Kidney capillary endothelial cell (primary cell): ENCODE measurements at places on chromosomes 7 and 10.

DNA sequence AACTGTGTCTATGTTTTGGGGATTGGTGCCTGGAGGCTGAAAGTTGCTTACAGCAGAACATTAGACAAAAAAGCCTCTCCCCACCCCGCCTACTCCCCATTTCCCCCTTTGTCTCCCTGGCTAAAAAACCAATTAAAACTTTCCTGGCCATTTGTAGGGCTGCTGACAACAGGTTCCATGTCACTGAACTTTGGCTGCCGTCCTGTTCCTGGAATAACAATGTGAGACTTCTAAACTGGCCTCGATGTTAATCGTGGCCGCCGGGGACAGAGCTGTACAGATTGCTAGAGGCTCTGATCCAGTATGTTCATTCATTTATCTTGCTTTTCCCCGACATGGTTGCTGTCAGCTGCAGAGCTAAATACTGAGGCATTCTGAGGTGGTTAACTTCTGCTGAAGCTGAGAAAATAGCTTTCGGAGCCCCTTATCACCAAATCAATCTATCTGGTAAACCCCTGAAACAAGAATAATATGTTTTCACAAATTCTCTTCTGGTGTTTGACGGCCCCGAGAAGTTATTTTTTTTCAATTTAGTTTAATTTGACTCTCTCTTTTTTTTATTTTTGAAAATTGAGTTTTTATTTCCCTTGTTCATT lies 271.6 kb downstream of the GFRA1 start:
- no peak for DNase-seq

- DNase-seq = no peak
Observed at GRCh38 chr7:5429253-5429856, 5.7 kb upstream of the TNRC18 start.

GRCh38 chr10:48480397-48481374 lies 124.2 kb downstream of the ARHGAP22 start:
- DNase-seq = no peak

DNA sequence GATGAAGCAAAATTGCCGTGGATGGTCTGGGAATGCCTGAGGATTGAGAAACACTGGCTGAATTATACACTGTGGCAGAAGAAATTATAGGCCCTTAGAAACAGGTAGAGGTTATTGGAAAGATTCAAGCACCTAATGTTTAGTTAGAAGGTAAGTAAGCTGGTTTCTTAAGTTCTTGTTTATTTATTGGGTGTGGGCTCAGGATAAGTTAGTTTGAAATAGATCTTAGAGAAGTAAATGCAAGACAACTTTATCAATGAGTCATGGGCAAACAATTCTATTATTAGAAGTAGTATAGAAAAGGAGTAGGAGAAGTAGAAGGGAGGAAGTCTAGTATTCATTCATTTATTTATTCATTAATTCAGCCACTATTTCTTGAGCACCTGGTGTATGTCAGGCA lies 96.5 kb downstream of the KAT6B start:
- DNase-seq = no peak

- no peak for DNase-seq
Observed at GRCh38 chr10:69359148-69359547, 57.6 kb downstream of the TACR2 start.

GRCh38 chr10:30833628-30833970 lies 198.1 kb downstream of the ZNF438 start:
- DNase-seq = no peak

- no peak for DNase-seq
Observed at GRCh38 chr10:3060481-3060889, 6.9 kb upstream of the PFKP start.

DNA sequence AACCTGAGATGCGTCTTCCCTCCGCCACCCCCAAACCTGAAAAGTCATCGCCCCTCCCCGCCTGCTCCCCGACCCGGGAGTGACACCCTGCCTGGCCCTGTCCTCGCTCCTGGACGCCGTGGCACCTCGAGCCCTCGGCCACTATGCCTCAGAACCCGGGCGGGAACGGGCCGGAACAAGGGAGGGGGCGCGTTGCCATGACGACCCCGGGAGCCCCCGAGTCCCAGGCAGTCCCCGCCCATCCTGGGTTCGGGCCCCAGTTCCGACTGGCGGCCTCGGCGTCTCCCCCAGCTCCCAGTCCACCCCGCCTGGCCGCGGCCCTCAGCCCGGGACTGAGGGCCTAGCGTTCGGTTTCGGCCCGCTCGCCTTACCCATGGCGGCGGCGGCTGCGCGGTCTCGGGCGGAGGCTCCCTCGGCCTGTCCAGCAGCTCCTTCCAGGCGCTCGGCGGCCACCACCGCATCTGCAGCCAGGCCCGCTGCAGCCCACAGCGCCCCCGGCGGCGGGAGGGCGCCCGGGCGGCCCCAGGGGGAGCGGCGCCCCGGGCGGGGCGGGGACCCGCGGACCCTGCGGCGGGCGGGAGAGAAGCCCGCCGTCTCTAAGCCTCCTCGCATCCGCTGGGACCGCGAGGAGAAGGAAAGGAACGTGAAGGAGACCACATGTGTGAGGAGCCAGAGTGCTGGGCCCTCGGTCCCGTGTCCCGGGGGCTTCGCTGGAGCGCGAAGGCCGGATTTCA lies at the start of gene RUFY2:
TSS of gene RUFY2 (minus strand) at position 463 of the 734 bp plus-strand sequence. CDS start at position 375, 88 bp downstream.
- DNase-seq = peak; percentile 66

GRCh38 chr10:12614177-12614995 lies 265.0 kb downstream of the CAMK1D start:
- DNase-seq = peak; percentile 57

GRCh38 chr10:95388109-95388471 lies 97.3 kb upstream of the PDLIM1 start:
- no peak for DNase-seq

GRCh38 chr7:77838929-77839491 lies 40.4 kb downstream of the PHTF2 start:
- no peak for DNase-seq

- DNase-seq = no peak
Observed at GRCh38 chr7:82141427-82141826, 302.1 kb downstream of the CACNA2D1 start.

DNA sequence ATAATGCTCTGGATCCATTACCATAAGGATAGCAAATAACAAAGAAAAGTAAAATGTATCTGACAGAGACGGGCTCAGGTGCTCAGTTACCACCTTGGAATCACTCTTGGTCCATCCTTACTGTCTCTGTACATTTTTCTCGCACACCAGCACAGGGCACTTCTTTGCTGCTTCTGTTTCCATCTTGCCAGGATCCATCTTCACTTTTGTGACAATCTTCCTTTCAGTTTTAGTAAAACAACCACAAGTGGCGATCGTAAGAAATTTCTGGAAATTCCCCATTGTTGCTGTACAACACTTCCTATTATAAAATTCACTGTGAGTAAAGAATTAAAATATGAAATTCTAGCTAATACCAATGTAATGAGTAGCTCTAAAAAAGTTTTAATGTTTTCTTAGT lies 695.5 kb downstream of the GRM8 start:
- DNase-seq = no peak

GRCh38 chr10:26737730-26738129 lies 40.2 kb downstream of the PDSS1 start:
- peak; percentile 12 for DNase-seq

DNA sequence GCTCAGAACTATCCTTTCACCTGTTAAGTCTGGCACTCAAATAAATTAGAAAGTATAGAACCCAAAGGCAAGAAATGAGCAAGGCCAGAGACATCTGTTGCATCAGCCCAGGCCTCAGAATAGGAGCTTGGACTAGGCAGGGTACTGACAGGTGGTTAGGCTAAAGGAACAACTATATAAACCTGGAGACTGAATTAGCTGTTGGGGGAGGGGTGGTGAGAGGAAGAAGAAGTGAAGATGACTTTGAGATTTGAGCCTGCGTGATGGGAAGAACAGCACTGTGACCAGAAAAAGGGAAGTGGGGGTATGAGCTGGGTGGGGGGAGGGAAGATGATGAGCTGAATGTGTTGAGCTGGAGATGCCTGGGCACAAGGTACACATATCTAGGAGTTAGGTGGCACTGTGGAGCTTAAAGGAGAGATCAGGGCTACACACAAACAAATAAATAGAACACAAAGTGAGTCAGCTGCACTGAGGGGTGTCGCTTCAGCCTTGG lies 244.7 kb downstream of the PTEN start:
- DNase-seq = no peak

DNA sequence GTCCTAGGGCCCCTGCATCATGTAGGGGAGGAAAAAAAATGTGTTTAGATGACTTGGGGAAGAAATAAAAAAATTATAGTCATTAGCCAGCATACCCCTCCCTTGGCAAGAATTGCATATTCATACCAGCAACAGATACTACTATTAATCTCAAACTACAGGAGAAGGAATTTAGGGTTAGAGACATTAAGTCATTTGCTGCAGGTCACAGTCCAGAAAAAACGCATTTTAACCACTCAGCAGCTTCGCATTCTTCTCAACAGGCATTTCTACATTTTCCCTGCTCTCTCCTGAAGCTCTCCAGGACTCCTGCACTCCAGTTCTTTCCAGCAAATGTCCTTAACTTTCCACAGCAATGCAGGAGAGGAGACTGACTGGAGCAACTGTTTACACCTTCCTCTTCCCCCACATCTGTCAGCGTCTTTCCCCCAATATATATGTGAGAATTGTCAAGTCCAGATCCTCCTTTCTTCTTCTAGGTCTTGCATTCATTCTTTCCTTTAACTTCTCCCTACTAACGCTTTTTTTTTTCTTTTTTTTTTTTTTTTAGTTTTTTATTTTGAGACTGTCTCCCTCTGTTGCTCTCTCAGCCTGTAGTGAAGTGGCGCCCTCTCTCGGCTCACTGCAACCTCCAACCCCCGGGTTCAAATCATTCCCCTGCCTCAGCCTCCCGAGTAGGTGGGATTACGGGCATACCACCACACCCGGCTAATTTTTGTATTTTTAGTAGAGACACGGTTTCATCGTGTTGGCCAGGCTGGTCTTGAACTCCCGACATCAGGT lies 35.6 kb downstream of the PRPS1L1 start:
- DNase-seq = no peak

DNA sequence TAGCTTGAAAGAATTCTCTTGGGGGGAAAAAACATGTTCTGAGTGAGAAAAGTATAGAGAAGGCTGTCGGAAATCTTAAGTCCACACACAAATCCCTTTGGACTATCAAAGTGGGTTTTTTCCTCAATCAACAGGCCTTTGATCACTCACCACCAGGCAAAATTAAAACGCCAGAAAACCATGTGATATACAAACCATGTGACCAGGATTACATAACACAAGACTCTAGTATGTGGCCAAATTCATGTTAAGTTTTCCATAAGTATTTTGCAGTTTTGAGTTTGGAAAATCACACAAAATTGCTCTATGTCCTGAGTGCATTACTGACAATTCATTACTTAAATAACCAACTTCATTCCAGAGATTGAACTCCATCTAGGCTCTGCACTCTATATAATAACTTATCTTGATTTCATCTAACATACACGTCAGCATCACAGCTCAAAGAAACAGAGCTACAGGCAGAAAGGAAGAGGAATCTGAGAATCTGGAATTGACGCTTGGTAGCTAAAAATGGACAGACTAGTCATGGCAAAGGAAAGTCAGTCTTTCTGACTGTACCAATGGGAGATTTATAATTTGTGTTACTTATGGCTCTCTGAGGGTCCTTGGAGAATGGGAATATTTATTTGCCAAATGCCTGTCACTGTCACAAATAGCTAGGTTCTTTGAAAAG lies 383.5 kb downstream of the SFMBT2 start:
- no peak for DNase-seq

GRCh38 chr10:11604865-11605650 lies 6.4 kb downstream of the USP6NL start:
- DNase-seq = no peak

DNA sequence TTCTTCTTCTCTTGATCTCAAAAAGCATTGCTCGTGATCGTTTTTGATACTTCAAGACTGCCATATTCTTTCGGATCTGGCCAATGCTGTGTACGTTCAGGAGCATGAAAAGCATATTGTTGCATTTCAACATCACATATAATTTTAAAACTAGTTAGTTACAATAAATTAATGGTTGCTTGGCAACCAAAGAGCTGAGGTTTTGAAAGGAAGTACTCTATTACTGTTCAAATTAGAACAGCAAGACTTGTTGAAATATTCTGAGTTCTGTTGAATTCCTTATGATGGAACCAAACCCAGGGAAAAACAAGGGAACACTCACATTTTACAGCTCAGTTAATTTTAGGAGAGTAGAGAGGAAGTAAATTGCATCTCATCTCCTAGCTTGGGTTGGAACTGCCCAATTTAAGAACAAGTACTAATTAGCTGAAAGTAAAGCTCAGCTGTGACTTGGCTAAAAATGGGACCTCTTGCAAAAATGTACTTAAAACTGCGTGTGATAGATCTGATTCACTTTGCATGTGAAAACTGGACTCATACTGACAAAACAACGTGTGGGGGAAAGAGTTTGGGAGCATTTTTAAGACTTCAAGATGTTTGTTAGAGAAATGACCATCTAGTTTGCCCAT lies 21.2 kb downstream of the OR9A2 start:
- no peak for DNase-seq

GRCh38 chr7:29207162-29207801 lies 12.7 kb downstream of the CHN2 start:
- DNase-seq = peak; percentile 59

DNA sequence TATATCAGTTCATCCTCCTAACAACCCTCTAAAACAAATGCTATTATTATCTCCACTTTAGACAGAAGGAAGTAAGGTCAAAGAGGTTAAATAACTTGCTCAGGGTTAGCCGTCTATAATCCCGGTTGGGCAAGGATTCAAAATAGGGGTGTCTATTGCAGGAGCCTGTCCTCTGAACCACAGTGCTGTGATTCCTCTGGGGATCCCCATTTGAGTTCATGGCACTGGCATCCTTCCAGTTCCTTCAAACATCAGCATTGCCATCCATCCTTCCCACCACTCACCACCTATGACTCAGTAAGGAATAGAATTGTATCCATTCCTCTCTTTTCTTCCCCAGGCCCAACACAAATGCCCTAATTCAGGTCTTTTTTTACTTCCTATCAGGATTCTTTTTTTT lies 25.6 kb downstream of the HPS6 start:
- DNase-seq = no peak

DNA sequence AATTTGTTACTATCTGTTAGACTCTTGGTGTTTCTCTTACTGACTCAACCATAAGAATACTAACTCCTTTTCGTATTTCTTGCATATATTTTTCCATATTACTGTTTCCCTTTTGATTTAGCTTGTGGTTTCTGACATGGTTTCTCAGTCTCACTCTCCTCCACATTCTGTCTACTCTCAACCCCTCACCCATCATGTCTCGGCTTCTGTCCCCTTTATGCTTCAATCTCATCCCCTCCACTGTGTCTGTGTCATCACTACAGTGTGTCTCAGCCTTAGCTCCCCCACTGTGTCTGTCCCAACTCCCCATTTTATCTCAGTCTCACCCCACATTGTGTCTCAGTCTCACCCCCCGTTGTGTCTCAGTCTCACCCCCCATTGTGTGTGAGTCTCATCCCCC lies 126.9 kb downstream of the VIPR2 start:
- no peak for DNase-seq
